Activated naive CD4-positive, alpha-beta T cell (primary cell): ENCODE measurements at places on chromosomes 3 and 15.
A peak's percentile ranks its signal among the peaks of the same experiment; 100 is the strongest.

DNA sequence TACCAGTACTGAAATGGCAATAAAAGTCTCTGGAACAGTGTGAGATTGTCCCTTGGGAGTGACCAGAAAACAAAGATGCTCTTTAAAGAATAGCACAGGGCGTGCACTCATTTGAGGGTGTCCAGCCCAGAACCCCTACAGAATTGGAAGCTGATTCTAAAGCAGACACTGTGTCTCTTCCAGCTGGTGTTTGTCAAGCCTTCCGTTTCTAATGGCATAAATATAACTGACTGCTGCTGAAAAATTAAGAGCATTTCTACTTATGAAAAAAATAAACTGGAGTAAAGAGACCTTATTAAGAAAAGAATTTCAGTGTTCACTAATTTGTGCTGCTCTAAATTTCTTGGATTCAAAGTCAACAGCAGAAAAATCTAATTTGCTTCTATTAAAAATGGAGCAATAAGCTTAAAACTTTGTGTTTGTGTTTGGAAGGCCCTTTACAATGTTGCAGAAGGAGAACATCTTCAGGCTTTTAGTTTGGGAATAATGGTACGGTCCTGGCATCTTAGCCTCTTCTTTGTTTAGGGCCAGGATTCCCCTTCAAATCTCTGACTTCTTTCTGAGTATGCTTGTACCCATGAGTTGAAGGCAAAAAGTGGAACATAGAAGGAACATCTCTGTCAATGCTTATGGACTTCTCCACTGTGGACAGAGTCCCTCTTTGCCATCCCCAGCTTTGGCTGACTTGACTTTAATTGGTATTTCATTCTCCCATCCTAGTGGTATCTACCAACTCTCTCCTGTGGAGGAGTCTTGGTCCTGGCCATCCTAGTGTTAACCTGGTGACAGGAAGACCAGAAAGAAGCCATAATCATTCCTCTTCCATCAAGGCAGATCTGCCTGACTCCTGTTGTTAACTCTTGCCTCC, 65.9 kb downstream of the THSD4 start:
- DNase-seq = no peak

GRCh38 chr15:66877477-66878271, 175.6 kb downstream of the SMAD6 start:
- DNase-seq = no peak

- no peak for DNase-seq
Measured at GRCh38 chr3:72957297-72957696, 39.3 kb upstream of the PPP4R2 start.

GRCh38 chr15:35738370-35738769, 192.4 kb upstream of the DPH6 start:
- no peak for DNase-seq

- peak; percentile 56 for DNase-seq
Measured at GRCh38 chr3:179147514-179147872, 664 bp upstream of the PIK3CA start.

DNA sequence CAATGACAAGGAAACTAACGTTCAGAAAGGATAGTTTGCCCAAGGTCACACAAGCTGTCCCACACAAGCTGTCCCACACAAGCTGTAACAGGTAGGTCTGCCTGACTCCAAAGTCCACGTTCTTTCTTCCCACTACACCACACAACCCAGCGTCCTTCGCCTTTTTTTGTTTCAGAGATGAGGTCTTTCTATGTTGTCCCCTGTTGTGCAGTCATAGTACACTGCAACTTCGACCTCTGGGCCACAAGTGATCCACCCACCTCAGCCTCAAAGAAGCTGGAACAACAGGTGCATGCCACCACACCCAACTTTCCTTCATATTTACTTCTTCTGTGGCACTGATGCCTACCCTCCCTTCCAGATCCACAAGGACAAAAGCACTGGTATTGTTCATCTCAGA, 21.4 kb downstream of the MB21D2 start:
- DNase-seq = no peak

GRCh38 chr3:126309861-126310655, 47.1 kb downstream of the KLF15 start:
- DNase-seq = no peak

DNA sequence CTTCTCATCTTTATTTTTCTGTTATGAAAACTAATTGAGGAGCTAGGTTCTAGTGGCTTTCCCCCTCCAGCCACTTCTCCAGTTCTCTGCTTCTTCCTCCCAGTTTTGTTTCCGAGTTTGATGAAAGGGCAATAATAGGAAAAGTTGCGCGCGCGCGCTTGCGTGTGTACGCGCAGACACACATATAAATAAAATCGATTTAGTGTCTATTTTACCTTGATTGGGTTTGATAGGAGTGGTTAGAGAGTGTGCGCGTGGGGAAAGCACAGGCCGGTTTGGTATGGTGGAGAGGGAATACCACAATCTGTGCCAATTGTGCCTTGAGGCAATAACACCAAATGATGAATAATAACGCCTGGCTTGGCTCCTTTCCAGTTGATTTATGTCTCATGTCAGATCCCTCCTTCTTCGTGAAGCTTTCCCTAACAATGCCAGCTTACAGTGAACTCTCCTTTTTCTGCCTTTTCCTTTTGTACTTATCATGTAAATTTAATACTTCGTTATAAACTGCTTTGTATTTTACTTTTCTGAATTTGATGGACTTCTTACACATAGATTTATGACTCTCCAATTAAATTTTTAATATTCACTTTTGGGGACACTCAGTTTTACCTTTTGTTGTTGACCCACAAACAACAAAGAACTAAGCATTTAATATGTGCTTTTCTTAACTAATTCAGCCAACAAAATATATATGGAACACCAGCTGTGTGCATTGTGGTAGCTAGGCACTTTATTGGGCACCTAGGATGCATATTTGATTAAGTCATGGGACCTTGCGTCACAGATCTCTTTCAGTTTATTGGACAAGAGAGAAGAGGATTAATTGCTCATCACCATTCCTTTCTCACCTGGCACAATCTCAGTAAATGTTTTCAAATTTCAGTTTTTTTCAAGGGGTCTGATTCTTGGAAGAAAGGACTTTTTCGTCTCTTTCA, 1.7 kb downstream of the TIPARP start:
- no peak for DNase-seq

DNA sequence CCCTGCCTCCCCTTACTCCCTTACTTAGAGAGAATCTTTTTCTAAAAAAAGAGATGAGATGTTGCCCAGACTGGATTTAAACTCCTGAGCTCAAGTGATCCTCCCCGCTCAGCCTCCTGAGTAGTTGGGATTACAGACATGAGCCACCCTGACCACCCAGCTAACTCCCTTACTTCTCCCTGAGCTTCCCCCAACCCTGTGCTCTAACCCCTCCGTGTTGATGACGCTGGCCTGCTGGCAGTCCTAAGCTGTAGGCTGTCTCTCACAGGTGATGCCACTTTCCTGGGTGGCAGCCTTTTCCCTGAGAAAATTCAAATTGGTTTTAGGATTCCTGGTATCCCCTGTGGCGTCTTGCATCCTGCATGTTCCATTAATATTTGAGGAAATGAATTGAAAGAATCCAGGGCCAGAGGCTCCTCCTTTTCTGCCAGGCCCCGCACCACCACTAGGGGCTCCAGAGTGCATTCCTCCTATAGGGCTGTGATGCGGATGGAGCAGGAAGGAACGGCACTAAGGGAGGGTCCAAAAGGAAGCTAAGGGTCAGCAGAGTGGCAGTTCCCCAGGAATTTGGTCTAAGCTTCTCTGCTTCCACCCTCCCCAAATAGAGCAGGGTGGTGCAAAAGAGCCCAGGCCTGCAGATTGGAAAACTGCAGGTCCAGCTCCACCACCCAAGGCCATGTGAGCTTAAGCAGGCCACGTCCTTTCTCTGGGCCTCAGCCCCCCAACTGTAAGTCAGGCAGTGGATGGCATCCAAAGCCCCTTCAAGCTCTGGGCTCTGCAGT, 101.1 kb downstream of the DAPK2 start:
- peak; percentile 6 for DNase-seq

- DNase-seq = peak; percentile 21
Measured at GRCh38 chr3:184133840-184134745, 1.1 kb upstream of the EIF2B5 start.
